Breast epithelium (tissue), 4 donors: ENCODE measurements at places on chromosomes 3 and 15. TPM values are rescaled to one million over a fixed set of nuclear protein-coding genes. Genes with fewer than 3 reads are reported as not detected.

C3orf49 gene
- total RNA-seq, result not detected

DPPA2 gene
- total RNA-seq, result not detected

- H3K4me3 ChIP-seq, result no peak overlapping the region
- no peak overlapping the region for H3K27ac ChIP-seq
- DNase-seq, result no peak
- no peaks in the 10 kb centered on the region for H3K27me3 ChIP-seq
Observed at GRCh38 chr15:25730918-25731317, 132.2 kb downstream of the ATP10A start.

DNA sequence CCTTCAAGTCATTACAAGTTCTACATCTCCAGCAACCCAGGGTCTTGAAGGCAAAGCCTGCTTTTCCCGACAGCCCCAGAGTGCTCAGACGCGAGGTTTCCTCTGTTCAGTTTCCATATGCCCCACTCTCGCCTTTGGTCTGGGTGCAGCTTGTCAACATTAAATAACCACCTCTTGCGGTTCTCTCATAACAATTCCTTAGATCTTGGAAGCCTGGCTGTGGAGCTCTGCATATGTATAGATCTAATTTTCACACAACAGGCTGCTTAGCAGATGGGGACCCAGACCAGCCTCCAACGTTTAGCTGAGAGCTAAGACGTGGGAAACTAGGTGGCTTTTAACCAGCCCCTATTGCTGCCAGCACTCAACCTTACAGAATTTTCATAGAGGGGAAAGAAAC is 295.5 kb downstream of the RPLP1 start:
- no peak for DNase-seq
- no peaks in the 10 kb centered on the region for H3K4me1 ChIP-seq
- H3K27ac ChIP-seq, result no peak overlapping the region
- no peaks in the 10 kb centered on the region for H3K36me3 ChIP-seq
- no peak overlapping the region for H3K4me3 ChIP-seq

DNA sequence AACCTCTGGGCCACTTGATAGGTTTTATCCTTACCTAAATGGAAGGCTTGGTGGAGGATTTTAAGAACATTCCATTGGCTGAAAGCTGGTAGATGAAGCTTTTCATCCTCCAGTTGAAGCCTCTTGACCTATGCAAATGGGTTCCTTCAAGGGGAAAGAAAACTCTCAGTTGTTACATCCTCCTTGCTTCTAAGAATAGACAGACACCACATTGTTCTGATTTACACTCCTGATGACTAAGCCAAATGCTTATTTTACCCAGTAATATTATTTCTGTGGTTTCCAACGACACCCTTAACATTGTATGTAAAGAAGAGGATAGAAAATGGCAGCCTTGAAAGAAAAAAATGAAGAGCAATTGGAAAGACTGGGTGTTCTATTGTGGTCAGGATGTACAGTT is 480.5 kb downstream of the OTOL1 start:
- H3K36me3 ChIP-seq, result no peaks in the 10 kb centered on the region
- no peak overlapping the region for H3K4me3 ChIP-seq
- no peak overlapping the region for H3K27ac ChIP-seq
- no peaks in the 10 kb centered on the region for H3K27me3 ChIP-seq
- no peaks in the 10 kb centered on the region for H3K4me1 ChIP-seq

GRCh38 chr15:90836296-90836871 is 32.0 kb upstream of the FURIN start:
- no peak overlapping the region for H3K4me3 ChIP-seq
- peaks cover 4% of the 10 kb centered on the region for H3K4me1 ChIP-seq
- H3K36me3 ChIP-seq, result no peaks in the 10 kb centered on the region
- no peaks in the 10 kb centered on the region for H3K27me3 ChIP-seq
- no peak for DNase-seq
